ENCODE measurements at places on chromosomes 2 and 18.
A peak's percentile ranks its signal among the peaks of the same experiment; 100 is the strongest.

- DNase-seq = no peak
These were observed 19.4 kb downstream of the KLHL29 start for GRCh38 chr2:23404426-23404825.

DNA sequence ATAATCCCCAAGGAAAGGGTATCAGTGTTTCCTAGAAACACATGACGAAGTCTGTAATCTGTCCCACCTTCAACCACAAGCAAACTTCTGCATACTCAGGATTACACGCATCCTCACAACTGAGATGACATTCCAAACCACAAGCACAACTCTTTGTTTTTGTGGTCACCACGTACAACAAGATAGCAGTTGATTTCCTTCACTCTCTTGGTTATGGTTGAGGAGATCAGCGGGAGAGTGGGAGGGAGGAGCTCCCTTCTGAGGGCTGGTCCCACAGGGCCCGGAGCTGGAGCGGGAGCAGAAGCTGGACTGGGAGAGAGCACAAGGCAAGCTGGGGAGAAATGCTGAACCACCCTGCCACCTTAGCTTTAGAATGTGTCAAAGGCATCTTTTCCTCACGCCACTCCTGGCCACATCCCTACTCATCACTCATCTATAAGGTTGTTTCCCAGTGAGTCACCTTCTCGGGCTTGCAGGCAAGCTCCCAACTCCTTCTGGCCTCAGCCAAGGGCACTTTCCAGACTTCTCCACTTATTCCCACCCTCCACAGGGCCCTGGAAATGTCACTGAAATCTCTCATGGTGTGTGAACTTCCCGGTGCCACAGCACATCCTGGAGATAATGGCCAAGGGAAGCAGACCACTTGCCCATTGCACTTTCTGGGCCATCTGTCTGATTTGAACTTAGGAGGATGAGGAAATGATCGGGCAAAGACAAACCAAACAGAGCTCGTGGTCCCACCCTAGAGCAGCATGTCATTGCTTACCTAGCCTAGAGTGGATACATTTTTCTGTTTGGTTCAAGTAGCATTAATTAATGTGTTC, 98.9 kb upstream of the LGALSL start:
- no peak for DNase-seq

- DNase-seq = no peak
These were observed 83.6 kb downstream of the ASXL2 start for GRCh38 chr2:25794544-25795276.

GRCh38 chr2:67871686-67872412, 191.0 kb downstream of the C1D start:
- DNase-seq = no peak

GRCh38 chr2:133943108-133943507, 310.8 kb upstream of the MGAT5 start:
- no peak for DNase-seq

DNA sequence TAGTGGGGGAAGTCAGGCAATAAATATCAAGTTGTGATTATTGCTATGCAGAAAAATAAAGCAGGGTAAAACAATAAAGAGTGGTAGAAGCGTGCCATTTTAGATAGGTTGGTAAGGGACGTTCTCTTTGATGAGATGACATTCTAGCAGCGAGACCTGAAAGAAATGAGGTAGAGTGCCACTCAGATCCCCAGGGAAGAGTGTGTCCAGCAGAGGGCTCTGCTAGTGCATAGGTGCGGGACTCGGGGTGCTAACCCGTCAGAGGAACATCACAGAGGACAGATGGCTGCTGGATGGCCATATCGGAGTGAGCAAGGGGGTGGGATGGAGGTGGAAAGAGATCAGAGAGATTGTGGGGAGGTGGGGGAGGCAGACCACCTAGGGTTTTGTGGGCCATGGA, 16.3 kb upstream of the GTF2A1L start:
- no peak for DNase-seq

DNA sequence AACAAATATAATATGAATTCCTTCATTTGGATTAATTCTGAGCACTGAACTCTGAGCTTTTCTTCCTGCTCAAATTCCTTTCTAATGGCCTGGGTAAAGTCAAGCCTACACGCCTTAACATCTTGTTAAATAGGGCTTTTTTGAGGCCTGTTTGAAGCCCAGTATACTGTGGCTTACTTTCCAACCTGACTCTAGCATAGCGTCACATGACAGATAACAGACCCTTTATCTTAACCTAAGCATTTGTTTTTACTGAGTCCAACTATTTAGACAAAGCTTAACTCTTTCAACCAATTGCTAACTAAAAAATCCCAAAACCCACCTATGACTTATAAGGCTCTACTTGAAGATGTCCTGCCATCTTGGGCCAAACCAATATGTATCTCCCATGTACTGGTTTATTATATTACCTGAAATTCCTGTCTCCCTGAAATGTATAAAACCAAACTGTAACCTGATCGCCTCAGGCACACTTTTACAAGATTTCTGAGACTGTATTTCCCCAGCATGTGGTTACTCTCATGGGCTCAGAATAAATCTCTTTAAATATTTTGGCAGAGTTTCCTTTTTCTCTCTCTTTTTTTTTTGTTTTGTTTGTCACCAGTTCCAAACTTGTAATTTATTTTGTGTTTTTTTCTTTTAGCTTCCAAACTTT, 271.1 kb upstream of the VWC2L start:
- DNase-seq = no peak

GRCh38 chr2:34025196-34025595, 426.1 kb upstream of the FAM98A start:
- DNase-seq = no peak

- no peak for DNase-seq
These were observed 224.6 kb upstream of the RAB6C start for GRCh38 chr2:129754831-129755230.

- DNase-seq = no peak
These were observed 177.5 kb downstream of the ANAPC1 start for GRCh38 chr2:111706481-111707001.

GRCh38 chr2:134103196-134103595, 150.7 kb upstream of the MGAT5 start:
- no peak for DNase-seq

DNA sequence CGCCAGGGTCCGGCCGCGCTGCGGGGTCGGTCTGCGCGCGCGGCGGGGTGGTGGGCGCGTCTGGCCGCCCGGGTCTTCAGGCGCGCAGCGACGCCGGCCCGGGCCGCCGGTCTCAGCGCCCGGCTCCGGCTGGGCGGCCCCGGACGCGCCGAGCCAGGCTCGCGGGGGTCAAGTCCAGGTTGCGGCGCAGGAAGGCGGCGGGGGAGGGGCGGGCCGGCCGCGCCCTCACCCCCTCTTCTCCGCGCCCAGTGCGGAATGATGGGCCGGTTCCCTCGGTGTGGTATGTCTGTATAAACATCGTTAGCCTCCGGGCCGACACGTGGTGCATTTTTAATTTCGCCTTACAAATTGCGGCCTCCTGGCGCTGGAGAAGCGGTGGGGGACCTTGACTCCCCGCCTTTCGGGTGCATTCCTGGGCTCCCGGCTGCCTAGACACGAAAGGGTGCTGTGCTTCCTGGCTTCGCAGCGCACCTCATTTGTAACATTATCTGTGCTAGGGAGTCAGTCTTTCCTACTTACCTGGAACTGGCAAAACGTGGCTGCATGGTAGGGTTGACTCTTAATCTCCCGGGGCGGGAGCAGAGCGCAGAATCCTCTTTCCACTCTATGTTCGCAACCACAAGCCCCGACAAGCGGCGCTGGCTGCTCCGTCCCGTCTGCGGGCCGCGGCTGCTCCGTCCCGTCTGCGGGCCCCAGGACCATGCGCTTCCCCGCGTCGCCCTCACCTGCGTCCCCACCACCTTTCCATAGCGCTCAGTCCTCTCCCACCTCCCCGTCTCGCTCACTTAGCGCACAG, 69.0 kb downstream of the CTAGE1 start:
- peak; percentile 38 for DNase-seq

DNA sequence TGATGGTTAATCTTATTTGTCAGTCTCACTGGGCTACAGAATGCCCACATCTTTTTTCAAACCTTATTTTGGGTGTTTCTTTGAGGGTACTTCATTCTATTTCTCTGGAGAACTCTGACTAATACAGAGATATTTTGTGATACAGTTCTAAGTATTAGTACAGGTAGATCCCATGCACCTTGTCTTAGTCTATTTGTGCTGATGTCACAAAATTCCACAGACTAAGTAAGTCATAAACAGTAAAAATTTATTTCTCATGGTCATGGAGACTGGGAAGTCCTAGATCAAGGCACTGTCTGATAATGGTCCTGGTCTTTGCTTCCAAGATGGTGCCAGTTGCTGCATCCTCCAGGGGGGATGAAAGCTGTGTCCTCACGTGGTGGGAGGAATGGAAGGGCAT, 68.6 kb upstream of the EPHA4 start:
- no peak for DNase-seq

GRCh38 chr2:3745920-3746319, 42.5 kb downstream of the DCDC2C start:
- DNase-seq = no peak

- DNase-seq = no peak
These were observed 37.2 kb upstream of the CDH19 start for GRCh38 chr18:66641056-66641455.

- DNase-seq = no peak
These were observed 383.7 kb downstream of the XIRP2 start for GRCh38 chr2:167271932-167272331.

DNA sequence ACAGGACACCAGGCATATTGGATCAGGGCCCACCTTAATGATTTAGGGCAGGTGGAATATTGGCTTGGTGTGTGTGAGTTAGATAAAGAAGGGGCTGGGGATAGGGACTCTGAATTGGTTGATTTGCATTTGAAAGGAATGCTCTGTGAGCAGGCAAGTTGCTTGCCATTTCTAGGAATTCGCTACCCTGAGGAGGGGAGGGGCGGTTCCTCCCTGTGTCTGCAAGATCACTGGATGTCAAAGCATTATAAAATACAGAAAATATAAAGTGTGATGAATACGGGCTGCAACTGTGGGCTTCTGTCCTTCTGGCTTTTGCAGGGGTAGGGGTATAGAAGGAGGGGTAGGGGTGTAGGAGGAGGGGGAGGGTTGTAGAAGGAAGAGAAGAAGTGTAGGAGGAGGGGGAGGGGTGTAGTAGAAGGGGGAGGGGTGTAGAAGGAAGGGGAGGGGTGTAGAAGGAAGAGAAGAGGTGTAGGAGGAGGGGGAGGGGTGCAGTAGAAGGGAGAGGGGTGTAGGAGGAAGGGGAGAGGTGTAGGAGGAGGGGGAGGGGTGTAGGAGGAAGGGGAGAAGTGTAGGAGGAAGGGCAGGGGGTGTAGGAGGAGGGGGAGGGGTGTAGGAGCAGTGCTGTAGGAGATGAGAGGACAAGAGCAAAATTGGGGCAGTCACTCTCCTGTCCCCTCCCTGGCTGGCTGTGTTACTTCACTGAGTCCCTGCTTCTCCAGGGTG, 238.0 kb upstream of the COPS8 start:
- DNase-seq = no peak

GRCh38 chr2:126586317-126586716, 69.6 kb upstream of the GYPC start:
- DNase-seq = peak; percentile 50

DNA sequence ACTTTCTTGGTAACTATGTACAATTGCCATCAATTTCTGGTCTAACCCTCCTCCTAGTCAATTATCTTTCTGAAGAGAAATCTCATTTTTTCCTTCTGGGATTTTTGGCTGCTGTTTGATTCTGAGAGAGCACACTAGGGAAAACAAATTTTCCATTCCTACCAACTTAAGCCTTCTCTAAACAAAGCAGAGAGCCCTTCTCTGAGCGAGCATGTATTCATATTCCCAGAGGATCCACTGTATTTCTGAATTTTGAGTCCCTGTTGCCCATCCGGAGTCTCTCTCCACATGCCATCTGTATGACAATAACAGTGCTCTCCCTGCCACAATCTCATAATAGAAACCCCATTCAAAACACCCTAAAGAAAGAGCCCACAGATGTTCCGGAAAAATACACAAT, 78.5 kb downstream of the MAIP1 start:
- no peak for DNase-seq

DNA sequence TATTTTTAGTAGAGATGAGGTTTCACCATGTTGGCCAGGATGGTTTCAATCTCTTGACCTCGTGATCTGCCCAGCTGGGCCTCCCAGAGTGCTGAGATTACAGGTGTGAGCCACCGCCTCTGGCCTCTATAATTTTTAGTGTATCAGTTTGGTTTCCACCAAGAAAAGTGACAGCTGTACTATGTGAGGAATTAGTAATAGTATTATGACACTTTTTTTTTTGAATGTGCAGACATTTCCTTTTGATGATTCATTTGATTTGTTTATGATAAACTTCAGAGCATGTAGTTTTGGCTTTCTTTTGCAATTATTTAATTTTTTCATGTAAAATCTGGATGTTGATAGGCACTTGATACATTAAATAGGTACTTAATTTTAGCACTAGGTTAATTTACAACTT, 61.5 kb downstream of the PTPN4 start:
- DNase-seq = no peak

DNA sequence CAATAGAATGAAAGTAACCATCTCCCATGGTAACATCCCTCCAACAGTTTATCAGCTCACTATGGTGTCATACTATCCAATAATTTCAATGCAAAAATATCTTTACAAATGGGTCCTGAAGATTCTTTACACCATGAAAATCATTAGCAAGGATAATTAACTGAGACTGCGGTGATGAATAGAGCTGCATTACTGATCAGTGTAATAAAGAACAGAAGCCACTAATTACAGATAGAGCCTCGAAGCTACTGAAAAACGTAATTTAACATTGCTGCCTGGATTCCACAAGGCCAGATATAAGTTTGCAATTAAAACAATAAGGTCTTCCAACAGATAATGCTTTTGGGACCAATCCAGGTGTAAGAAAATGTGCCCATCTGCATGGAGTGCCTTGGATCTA, 1245.8 kb upstream of the SLC39A10 start:
- DNase-seq = no peak

- no peak for DNase-seq
These were observed 89.9 kb downstream of the AP1S3 start for GRCh38 chr2:223747392-223748042.

DNA sequence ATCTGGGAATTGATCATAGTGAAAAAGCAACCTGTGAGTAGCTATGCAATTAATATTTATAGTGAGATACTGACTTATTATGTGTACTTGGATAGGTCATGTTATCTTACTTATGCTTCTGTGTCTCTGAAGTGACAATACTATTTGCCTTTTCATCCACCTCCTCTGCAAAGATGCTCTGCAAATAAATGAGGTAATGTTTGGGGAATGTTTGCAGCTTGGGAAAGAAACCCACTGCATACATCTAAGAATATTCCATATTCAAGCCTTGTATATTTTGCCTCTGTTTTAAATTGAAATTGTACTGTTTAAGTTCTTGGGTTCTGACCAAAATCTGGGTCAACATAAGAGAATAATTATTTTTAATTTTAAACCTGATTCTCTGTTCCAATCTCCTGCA, 217.4 kb upstream of the DTNA start:
- no peak for DNase-seq

- DNase-seq = no peak
These were observed 214.7 kb downstream of the TGIF1 start for GRCh38 chr18:3664563-3665178.

DNA sequence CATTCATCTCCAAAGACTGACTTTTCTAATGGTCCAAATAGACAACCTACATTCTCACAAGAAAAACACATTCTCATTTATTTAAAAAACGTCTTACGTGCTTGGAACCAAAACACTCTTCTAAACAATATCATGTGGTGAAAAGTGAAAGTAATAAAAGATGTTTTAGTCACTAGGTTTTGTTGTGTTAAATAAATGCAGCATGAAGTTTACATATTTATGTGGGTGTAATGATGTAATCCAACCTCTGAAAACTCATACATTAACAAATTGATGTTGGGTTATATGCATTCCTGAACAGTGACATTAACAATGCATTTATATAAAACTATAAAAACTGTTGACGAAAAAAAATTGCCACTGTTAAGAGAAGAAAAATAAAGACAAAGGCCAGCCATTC, 55.1 kb upstream of the ACVR2A start:
- DNase-seq = no peak
